ENCODE measurements at places on chromosomes 6 and 20.

GRCh38 chr20:46131396-46131795, 13.3 kb downstream of the CD40 start:
- no peak for DNase-seq

- DNase-seq = no peak
These were observed 13.4 kb upstream of the RPS6KA2 start for GRCh38 chr6:166640342-166641043.

GRCh38 chr20:25291432-25292133, 43.7 kb downstream of the PYGB start:
- no peak for DNase-seq

DNA sequence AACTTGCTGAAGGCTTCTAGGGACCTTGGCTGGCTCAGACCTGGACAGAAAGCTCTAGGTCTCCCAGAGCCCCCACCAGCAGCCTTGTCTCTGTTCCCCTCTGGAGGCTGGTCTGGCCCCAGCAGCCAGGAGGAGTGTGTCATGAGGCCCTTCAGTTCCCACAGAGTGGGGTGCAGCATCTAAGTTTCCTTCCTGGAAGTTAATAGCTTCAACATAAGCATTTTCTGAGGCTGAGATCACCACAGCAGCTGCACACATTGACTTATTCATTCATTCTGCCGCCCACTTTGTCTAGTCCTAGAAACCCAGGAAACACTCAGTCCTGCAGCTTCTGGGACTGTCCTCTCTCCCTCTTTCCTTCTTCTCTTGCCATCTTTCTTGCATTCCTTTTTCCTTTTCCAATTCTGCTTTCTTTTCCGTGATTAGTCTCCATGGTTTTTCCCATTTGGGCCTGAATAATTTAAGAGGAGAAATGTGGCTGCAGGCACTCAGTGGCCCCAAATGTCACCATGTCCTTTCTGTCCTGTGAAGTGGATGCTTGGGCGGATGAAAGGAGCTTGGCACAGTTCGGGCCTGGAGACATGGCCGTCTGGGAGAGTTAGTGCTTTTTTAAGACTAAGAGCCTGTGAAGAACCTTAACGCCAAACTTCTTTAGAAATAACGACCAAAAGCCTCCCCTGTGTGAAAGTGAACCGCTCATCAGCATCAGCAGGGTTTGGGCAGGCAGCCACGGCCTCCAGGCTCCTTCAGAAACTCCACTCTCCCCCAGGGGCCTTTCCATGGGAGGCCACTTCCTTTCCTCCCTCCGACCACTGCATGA, 31.0 kb upstream of the PCMTD2 start:
- no peak for DNase-seq

DNA sequence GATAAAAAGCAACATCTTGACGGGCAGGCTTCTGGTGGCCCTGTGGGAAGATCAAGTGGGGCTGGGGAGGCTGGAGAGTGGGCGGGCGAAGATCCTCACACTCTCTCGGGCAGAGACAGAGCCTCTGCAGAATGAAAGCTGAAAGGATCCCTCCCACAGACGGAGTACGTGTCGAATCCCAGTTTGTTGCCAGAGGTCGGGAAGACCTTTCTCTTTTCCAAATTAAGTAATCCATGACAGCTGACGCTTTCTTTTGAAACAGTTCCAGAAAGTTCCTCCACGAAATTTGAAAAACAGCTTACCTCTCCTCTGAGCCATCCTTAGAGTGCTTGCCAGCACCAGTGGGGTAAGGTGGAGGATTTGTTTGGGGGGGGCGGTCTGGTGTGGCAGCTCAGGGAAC, 155.6 kb upstream of the SMLR1 start:
- no peak for DNase-seq

DNA sequence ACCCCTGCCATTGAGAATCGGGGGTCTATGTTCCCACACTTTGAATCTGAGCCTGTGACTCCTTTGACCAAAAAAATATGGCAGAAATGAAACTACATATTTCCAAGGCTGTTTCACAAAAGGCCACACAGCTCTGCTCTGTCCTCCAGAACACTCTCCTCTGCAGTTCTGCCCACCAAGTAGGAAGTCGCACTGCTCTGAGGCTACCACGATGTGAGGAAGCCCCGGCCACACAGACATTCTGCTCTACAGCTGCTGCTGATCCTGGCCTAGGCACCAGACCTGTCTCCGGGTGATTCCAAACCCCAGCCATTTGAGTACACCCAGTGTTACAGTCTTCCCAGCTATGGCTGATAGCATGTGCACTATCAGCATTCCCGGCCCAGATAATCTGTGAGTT, 85.1 kb downstream of the LYRM4 start:
- DNase-seq = peak; percentile 69

GRCh38 chr6:88074791-88075190, 27.1 kb downstream of the SPACA1 start:
- DNase-seq = no peak

- DNase-seq = peak; percentile 66
These were observed 67.9 kb upstream of the SPACA1 start for GRCh38 chr6:87979737-87980136.

- DNase-seq = no peak
These were observed 344.3 kb downstream of the PREX1 start for GRCh38 chr20:48483334-48484066.

DNA sequence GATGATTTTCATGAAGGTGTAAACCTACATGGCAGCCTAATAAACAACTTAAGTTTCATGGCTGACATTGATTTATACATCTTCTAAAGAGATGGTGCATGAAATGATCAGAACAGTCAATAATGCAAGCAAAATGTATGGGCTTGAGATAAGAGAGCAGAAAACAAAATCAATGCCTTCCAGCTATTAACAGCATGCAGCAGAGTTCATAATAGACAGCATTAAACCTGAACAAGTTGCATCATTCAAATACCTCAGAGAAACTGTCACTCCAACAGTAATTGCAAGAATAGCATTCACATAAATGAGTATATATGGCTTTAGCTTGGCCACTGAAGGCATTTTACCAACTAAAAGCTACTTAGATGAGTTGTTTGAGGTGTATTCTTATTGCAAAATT, 319.6 kb upstream of the ARID1B start:
- DNase-seq = no peak

- peak; percentile 71 for DNase-seq
These were observed 5.1 kb downstream of the KCNS1 start for GRCh38 chr20:45095805-45096238.

GRCh38 chr20:50744143-50744792, 12.9 kb downstream of the PARD6B start:
- no peak for DNase-seq

DNA sequence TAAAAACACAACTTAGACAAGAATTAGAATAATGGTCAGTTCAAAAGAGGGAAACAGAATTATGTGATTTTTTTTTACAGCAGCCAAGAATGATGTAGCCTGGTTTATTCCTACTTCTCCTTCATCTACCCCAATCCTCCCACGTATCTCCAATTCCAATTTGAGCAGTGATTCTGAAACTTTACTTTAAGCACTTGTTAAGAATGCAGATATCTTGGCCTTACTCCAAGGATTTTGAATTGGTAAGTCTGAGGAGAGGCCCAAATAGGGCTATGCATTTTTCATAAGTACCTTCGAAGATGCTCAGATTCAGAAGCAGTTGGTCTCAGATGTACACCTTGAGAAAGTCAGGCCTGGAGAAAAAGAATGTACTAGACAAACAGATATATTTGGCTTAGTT, 233.4 kb upstream of the FLRT3 start:
- no peak for DNase-seq

GRCh38 chr6:149474108-149474935, 10.5 kb downstream of the ZC3H12D start:
- no peak for DNase-seq
